Fibroblast of skin of scalp (primary cell): ENCODE measurements at places on chromosomes 2 and 18.

DNA sequence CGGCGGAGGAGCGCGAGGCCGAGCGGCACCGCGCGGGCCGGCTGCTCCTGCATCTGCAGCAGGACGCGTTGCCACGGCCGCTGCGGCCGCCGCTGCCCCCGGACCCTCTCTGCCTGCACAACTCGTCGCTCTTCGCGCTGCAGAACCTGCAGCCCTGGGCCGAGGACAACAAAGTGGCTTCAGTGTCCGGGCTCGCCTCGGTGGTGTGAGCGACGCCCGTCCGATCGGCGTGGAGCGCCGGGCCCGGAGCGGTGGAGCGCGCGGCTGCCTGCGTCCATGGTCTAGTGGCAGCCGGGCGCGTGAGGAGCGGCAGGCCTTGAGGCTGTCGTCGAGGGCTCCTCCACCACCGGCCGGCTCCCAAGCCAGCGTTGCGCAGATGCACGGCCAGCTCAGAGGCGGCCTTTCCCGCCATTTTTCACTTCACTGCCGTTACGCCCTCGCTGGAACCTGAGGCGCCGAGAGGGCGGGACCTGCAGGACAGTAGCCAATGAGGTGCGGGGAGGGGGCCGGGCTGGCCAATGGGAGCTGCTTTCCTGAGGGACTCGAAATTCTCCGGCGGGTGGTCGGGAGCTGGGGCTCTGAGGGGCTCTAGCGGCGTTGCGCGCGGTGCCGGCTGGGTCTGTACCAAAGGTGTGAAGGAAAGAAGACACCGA, 1.9 kb downstream of the TLX2 start:
- peak; percentile 60 for DNase-seq

DNA sequence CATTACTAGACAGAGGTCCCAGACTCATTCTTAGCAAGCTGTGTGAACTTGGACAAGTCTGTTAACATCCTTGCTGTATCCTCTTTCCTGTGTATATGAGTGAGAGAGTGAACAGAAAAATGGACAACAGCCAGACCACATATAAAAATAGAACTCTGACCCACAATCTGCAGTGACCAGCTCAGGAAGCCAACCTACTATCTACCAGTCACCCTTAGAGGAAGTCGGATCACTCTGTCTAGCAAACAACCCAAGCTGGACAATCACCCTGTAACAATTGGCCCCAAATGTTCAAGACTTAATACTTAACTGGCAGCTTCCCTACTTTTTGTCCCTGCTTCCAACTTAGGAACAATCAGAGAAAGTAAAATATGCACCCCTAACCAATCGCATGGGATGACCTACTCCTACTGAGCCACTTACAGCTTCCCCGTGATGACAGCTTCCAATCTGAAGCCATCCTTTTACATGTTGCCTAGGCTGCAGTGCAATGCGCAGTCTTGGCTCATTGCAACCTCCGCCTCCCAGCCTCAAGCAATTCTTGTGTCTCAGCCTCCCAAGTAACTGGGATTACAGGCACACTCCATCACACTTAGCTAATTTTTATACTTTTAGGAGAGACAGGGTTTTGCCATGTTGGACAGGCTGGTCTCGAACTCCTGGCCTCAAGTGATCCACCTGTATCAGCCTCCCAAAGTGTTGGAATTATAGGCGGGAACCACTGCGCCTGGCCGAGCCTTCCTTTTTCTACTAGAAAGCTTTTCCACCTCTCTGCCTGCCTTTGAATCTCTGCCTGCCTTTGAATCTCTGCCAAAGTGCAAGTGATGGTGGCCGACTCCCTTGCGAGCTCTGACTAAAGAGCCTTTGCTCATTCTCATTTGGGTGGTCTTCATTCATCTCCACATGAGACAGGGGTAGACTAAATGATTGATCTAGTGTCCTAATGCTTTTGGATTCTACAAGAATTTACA, 158.3 kb upstream of the NDUFV2 start:
- peak; percentile 74 for DNase-seq

GRCh38 chr18:54192900-54193299, 31.6 kb downstream of the MBD2 start:
- no peak for DNase-seq

DNA sequence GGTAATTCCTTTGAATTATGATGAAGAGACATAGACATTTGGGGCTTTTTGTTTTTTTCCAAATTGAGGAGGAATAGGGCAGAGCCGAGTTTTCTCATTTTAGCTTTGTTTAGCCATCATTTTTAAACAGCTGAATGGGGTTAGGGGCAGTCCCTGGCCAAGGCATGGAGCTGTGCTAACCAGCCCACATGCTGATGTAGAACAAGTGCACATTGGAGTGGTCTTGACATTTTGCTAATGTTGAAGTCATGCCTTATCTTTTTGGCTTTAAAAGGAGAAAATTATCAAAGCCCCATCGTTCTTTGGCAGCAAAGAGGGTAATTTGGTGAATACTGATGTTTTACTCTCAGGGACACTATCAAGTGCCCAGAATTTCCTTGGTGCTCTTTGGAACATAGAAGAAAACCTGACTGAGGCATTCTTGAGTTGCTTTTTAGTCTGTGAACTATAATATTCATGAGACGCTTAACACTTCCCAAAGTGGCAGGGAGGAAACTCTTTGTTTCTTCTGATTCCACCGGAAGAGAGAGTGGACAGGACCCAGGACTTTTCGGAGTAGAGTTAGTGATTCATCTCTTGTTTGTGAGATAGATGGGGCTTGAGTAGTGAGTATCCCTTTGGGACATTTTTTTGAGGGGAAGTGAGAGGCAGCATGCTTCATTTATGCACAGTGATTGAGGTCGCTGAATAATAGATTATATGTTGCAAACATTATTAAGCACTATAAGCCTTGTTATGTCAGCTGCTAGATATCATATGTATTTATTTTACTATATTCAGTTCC, 45.0 kb downstream of the MTA3 start:
- DNase-seq: no peak

DNA sequence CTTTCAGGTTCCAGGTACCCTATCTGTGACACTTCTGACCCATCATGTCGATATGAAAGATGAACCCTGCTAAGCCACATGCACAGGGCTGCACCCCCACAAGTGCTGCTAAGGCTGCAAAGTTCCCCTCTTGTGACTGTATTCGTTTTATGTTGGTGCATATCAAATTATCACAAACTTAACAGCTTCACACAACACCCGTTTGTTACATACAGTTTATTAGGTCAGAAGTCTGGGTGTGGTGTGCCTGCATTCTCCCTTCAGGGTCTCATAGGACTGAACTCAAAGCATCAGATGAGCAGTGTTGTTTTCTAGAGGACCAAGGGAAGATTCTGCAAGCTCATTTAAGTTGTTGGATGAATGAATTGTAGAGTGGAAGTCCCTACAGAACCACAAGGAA, 199.4 kb downstream of the ANAPC1 start:
- no peak for DNase-seq

DNA sequence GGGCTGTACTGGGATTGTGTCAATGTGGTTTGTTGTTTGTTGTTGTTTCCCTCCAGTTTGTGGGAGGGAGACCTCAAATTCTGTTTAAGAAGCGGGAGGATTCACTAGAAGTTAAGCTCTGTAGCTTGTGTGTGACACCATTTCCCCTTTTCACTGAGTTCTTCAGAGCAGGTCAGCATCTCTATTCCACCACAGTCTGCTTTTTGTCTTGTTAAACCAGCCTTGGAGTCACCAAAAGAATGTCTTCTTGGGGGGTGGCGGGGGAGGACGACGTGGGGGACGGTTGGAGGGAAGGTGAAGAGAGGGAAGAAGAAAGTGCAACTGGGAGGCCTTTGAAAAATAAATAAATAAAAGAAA, 2.3 kb upstream of the BCL11A start:
- DNase-seq: no peak

DNA sequence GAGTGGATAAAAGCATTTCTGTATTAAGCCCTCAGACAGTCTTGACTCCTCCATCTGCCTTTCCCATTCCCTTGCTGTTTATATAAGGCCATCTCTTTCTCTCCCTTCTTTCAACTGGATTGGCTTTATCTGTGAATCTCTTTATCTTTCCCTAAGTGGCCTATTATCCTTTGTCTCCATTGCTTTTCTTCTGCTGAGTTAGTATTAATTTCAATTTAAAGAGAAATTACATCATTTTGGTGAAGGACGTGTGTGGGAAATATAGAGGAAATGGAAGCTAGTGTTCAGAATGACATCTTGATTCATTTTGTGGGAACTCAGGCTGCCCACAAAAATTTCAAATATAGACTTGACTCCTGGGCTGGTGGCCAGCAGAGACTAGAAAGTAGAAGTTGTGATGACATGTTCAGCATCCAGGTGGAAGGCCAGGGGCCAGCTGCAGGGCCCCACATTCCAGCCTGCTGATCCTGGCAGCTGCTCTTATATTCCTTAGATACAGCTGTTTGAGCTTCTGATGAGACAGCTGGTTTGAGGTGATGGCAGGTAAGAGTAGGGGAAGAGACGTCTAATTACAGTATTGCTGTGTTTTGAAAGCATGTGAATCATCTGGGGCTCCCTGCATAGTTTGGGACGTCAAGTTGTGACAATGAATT, 52.3 kb downstream of the DIS3L2 start:
- peak; percentile 94 for DNase-seq

GRCh38 chr2:146532509-146533147, 1312.2 kb upstream of the ACVR2A start:
- DNase-seq: no peak

DNA sequence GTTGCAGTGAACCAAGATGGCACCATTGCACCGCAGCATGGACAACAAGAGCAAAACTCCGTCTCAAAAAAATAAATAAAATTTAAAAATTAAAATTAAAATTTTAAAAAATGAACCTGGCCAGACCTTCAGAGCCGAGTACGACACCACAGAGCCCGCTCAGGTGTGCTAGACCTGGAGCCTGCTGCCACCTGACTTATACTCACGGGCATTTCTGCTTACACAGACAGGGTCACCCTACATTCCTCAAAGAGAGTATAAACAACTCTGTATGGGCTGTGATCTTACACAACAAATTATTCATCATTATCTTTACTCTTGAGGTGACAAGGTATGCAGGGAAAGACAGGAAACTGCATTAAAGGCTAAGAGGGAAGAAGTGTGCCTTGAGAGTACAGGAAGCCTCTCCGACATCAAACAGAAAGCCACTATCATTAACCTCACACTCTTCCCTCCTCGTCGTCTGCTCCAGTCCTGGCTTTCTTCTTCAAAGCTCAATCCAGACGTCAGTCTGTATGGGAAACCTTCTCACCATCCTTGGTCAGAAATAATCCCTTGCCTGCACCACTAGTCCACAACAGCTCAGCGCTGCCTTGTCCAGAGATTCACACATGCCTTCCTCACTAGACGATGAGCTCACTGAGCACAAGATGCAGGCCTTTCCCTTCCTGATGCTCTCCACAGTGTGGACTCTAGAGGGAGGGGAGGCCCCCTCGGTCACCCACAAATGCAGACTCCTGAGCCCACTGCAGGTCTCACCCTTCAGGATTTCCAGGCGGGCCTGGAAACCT, 56.2 kb downstream of the UXS1 start:
- no peak for DNase-seq

DNA sequence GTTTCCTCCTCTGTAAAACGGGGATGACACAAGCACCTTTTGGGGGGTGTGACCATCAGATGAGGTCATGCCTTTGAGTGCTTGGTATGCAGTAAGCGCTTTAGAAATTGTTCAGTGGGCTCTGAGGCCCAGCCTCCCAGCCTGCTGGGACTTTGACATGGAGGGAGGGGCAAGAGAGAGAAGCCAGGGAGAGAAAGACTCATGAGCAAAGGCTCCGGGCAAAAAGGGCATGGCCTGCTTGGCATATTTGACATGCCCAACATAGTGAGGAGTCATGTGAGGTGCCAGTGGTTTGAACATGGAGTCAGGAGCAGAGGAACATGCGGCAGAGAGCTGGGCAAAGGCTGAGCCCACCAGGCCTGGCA, 14.0 kb downstream of the TNS1 start:
- peak; percentile 68 for DNase-seq

GRCh38 chr18:38851526-38851925, 1285.9 kb upstream of the CELF4 start:
- DNase-seq: no peak

DNA sequence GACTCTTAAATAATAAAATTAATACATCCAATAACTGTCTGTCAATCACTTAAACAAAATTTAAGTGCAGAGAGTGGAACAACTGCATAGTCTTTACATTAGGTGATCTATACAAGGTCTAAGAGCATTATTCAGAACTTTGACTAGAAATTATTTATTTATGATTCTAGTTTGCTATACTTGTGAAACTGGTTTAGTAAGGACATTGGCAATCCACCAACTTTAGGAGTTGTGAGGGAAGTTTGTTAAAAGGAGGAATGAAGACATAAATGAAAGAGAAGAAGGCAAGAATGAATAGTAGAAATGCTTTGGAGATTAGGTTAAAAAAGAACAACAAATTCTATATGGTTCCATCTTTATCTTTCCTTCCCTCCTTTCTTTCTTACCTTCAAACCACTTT, 217.5 kb downstream of the GPD2 start:
- no peak for DNase-seq

- DNase-seq: peak; percentile 81
These were observed 66.9 kb upstream of the ZNG1B start for GRCh38 chr2:113370478-113371091.

DNA sequence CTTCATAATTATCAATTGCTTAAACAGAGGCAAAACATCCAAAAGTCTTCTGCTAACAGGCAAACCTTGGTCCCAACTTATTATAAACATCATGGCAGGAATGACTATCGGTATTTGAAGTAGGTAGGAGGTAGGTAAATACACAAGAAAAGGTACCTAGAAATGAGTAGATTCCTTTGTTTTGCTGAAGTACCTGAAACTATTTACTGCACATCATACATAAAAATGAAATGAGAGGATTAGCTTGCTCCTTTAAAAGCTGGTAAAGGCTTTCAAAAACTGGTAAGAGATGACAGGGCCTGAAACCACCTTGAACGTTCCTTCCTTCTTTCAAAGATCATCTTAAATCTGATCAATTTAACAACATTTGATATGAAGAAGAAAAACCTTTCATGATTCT, 55.2 kb upstream of the MAPRE2 start:
- no peak for DNase-seq

- DNase-seq: no peak
These were observed 122.2 kb upstream of the SMAD7 start for GRCh38 chr18:49072940-49073339.

- DNase-seq: peak; percentile 20
These were observed 24.3 kb downstream of the GALNT1 start for GRCh38 chr18:35605686-35606417.

- DNase-seq: no peak
These were observed 568.9 kb upstream of the ACVR2A start for GRCh38 chr2:147275943-147276342.

- DNase-seq: no peak
These were observed 15.7 kb downstream of the KCTD1 start for GRCh38 chr18:26532367-26533340.

- DNase-seq: no peak
These were observed 522 bp upstream of the SRD5A2 start for GRCh38 chr2:31581124-31581795.

- peak; percentile 74 for DNase-seq
These were observed 1098.0 kb upstream of the ZEB2 start for GRCh38 chr2:145617906-145618305.

- peak; percentile 38 for DNase-seq
These were observed 144.2 kb downstream of the TCF4 start for GRCh38 chr18:55443776-55444175.
